Midbrain (tissue), 1 donor: ENCODE measurements at places on chromosomes 2 and 18.

DNA sequence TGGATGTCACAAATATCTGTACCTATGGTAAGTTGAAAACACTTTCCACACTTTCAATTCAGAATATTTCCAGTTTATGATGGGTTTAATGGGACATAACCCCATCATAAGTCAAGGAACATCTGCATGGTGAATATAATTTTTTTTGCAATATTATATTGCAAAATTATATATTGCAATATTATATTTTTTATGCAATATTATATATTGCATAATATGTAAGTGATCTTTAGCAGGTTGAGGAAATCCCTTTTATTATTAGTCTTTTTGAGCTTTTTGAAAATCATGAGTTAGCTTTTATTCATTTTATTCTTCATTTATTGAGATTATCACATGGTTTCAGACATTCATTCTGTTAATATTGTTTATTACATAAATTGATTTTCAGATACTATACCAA, 342.2 kb upstream of the GALNT5 start:
- no peak for DNase-seq

- DNase-seq = no peak
Measured at GRCh38 chr18:24827501-24827900, 367.1 kb downstream of the HRH4 start.

DNA sequence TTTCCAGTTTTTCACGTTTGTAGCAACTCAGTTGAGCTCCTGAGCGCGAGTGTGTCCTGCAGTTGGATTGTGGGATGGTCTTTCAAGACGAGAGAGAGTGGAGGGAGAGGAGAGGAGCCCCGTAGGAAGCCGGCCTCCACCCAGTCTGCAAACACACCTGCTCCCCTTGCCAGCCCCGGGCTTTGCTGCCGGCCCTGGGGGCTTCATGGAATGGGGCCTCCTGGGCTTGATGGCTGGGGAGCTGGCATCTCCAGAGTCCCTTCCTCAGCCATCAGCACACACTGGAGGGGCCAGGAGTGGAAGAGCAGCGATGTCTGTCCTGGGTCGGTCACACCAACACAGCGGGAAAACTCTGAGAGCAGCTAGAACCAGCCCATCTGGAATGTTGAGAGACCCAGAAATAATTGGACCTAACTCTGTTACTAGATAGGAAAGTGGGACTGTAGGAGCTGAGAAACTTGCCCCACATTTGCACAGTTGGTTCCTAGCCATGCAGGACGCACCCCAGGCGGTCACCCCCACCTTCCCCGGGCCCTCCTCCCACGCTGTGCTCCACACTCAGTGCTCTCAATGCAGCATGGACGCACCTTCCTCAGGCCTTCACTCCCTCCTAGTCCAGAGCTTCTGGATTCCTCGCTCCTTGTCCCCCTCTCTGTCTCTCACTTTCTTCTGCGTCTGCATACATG, 69.6 kb downstream of the PTGR3 start:
- no peak for DNase-seq

- no peak for DNase-seq
Measured at GRCh38 chr18:34031810-34032209, 192.9 kb downstream of the NOL4 start.

- DNase-seq = no peak
Measured at GRCh38 chr2:148048475-148049221, 27.8 kb downstream of the MBD5 start.

GRCh38 chr18:36733150-36733549, 95.7 kb downstream of the TPGS2 start:
- DNase-seq = no peak

DNA sequence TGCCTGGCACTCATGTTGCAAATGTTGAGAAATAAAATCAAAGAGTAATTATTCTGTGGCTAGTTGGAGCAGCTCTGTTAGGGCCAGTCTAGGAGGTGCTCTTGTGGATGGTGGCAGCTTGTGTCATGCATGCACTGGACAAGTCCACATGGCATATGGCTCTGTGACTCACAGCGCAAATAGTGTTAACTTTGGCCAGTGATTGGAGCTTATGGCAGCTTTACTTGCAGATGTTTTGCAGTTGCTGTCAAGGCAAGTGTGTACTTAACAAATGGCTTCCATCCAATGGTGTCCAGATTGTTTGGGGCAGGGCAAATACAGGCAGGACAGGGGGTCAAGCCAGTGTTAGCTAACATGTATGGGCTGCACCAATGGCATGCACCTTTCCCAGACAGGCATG, 26.1 kb upstream of the TMX3 start:
- DNase-seq = no peak

- no peak for DNase-seq
Measured at GRCh38 chr2:169803480-169803879, 4.8 kb downstream of the SSB start.

DNA sequence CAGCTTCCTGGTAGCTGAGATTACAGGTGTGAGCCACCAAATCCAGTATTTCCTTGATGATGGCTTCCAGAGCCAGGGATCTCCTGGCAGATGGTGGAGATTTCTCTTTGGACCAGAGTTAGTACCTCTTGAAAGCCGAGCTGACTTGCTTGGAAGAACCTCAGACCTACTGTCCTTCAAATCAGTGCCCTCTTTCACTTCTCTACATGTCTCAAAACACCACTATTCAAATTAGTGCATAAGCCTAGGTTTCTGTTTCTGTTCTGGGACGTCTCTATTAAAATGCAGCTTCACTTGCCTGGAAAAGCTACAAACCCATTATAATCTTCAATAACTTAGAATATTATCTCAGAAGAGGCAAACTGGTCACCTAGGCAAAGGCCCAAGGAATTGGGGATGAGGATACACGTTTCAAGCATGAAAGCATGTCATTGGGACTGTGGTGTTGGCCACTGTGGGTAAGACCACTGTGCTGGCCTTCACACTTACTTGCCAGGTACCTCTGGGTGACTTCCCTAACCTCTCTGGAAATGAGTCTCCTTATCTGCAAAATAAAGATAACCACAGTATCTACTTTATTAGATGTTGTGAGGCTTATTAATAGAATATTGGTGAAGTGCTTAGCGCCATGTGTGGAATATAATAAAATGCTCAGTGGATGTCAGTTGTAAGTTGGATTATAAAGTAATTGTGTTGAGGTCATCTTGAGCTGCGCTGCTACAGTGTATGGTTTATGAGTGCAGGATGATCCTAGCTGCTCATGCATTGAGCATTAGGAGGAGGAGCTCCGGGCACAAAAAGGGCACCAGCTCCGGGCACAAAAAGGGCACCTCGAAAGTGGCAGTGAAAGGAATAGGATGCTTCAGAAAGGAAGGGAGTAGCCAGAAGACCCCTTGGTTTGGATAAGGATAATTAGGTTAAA, 84.5 kb downstream of the DOCK10 start:
- DNase-seq = no peak

GRCh38 chr2:98818164-98818563, 87.2 kb upstream of the MGAT4A start:
- no peak for DNase-seq
